ENCODE measurements at places on chromosomes 1 and 21.

DNA sequence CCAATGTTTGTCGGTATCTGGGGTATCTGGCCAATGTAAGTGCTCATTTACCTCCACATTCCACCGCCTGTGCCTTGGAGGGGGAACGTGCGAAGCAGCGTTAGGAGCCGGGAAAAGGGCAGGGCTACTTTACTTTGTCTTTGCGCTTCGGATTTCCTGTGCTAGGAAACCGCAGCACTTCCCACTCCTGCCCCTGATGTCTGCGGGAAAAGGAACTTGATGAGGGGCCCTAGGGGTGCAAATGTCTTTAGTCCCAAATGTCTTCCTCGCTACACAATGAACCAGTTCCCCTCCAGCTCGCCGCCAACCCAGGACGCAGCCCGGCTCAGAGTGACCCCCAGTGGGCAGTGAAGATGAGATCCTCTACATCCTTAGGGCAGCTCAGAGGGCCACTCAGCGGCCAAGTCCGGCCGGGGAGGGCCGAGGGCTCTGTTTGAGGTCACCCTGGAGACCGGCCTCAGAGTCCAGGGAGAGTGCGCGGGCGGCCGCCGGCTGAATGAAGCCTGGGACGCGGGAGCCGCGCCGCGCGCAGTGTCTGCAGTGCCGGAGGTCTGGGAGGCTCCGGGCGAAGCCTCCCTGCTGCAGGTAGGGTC, at the start of gene DYNLT5:
TSS of gene DYNLT5 (plus strand) at position 460 of the 593 bp plus-strand sequence. CDS start 2,200 bp downstream, outside the sequence.
- DNase-seq = no peak

GRCh38 chr1:27980216-27980845, 20.6 kb downstream of the XKR8 start:
- DNase-seq = no peak

DNA sequence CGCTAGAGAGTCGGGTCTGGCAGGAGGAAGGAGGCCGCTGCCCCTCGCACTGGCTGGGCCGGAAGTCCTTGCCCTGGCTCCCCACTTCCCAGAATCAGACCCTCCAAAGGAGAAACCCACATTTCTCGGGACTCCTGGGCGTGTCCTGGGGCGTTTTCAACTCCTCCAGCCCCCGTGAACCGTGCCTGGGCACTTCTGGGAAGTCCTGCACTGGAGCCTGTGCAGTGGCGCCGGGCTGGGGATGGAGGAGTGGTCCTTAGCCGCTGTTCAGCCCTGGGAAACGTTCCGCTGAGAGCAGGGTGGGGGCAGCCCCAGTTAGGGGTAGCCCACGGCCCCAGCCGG, 3.0 kb downstream of the IGSF21 start:
- DNase-seq = no peak

- DNase-seq = no peak
These were observed 19.9 kb upstream of the HMGCL start for GRCh38 chr1:23845163-23845562.

DNA sequence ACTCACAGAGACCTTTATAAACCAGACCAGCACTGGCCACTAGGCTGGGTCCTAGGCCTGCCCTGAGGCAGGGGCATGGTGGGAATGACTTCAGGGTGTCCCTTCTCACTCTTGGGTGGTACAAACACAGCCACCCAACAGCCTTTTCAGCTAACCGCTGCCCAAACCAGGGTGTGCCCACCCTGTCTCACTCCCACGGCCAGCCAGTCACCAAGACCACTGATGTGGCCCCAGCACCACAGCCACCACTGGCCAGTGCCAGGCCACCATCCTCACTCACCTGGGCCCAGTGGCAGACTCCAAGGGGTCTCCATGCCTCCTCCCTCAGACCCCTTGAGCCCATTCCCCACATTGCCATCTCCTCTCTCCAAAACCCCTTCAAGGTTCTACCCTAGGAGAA, 27.8 kb downstream of the TAS1R2 start:
- DNase-seq = no peak

- DNase-seq = no peak
These were observed 723 bp downstream of the CDC42BPA start for GRCh38 chr1:227317523-227318015.

DNA sequence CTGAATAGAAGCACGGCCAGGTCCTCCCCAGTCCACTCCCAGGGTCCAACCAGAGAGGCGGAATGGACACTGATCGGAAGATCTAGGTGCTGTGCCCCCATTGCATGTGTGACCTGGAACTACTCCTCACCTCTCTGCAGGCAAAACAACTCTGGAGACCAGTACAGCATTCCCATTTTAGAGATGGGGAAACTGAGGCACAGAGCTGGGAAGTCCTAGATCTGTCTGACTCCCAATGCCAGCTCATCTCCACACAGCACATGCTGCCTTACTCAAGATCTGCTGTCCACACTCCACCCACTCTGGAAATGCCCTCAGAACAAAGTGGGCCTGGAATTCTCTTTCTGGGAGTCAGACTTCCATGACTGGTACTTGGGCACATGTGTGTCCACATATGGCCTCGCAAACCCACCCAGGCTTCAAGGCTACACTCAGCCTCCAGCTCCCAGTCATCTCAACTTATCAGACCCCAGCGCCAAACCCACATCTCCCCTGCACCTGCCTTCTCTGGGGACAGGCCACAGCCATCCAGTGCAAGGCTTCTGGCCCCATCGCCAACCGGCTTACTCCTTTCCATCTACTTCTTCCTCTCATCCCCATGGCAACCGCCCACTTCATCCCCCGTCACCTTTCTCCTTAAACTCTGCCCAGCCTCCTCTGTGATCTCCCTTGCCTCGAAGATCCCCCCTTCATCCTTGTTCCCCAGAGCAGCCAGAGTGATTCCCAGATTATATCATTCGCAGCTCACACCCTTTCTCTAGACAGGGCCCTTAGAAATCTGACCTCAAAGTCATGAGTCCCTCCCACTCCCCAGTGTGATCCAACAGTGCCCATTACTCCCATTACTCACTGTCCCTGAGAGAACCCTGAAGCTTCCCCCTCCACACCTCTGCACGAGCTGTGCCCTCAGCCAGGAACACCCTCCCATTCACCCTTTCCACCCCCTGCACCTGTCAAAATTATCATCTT, 2.7 kb downstream of the COL8A2 start:
- DNase-seq = no peak

DNA sequence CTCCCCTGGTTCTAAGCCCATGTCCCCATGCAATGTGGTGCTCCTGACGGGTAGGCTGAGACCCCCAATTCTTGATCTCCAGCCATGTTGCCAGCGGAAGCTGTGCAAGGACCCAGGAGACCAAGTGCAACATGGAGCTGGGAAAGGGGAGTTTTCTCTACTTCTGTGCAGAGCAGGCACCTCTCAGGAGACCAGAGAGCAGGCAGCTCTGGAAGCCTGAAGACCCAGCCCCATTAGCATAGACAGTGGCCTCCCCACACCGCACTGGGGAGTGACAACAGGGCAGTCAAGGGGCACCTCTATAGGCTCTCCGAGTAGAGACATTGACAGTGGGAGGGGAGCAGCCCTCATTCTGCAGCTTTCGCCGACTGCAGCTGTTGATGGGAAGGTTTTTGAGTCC, 410.2 kb downstream of the MATN1 start:
- DNase-seq = no peak

DNA sequence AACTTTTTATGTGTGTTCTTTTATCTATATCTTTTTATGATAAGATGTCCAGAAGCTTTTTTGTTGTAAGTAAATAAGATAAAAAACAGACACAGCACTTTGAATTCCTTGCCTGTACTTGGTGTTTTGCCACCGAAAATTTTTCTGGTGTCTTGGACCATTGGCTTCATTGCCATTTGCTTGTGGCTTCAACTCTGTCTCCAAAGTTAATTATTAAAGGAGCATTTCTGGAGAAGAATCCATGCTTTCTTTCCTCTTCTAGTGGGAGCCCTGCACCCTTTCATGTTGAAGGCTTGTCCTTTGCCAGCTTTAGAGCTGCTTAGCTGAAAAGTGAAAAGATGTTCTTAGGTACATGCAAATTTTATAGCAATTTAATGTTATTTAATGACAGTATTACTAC, 112.2 kb downstream of the DYRK1A start:
- no peak for DNase-seq

DNA sequence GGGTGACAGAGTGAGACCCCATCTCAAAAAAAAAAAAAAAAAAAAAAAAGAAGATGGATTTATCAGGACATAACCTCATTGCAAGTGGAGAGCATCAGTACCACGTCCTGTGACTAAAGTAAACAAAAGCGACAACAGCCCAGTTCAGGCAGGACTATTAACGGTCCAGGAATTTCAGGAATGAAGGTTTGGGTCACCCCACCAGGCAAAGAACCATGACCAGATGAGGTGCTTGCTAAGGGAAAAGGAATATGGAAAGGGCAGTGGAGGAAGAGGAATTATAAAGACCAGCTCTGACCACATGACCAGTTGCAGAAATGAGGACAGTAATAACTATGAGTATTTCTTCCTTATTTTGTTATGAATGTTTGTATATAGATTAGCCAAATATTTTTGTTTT, 35.4 kb upstream of the EIF4G3 start:
- no peak for DNase-seq

DNA sequence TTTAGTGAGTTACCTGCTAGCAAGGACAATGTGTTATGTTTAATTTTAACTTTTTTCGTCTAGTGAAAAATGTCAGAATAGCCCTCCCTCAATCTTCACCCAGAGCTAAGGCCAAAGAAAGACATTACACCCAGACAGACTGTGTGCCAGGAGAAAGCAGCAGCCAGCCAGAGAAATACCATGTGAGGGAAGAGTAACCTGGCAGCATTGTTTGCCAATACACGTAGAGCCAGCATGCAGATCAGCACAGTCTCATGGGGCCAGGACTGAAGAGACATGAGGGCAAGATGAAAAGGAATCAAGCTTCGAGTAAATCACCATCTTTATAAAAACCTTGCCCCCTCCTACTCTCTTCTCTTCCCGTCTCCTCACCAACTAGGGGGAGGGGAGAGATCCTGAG, 88.5 kb upstream of the ADAR start:
- DNase-seq = no peak

Data from stimulated activated CD4-positive, alpha-beta T cell treated with anti-CD3 and anti-CD28 coated beads, TNF-alpha, amount 100 ng/mL, for 4 hours (primary cell).